Left lung (tissue), 14 donors: ENCODE measurements at places on chromosomes 4 and X. TPM values are rescaled to one million over a fixed set of nuclear protein-coding genes. Genes with fewer than 3 reads are reported as not detected.

DNA sequence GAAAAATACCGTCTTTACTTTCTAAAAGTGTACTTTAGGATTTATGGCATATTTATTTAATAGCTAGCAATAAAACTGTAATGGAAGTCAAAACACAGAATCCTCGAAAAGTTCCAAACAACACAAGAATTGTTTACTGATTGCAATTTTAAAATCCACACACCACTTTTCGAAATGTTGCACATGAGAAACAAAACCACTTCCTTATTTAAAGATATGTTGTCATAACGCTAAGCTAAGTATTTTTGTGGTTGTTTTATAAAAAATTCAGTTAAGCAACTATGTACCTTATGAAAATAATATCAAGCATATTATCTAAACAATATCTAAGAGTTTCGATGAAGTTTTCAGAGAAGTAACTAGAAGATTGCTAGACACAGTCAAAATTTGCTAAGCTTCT lies 344 bp downstream of the TMPRSS11D start:
- no peak for DNase-seq

DNA sequence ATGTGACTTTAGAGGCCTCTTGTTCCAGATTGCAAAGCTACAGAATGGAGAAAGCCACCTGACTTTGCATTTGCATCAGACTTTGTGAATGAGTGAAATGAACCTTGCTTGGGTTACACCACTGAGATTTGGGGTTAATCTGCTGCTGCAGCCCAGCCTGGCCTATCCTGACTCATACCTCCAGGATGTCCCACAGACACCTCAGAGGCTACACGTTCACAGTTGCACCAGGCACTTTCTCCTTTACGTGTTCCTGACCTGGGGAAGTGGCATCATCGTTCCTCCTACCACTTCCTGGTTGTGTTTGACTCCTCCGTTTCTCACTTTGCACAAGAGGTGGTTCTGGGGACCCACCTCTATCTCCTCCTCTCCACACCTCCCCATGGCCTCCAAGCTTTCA lies 9.2 kb upstream of the SORCS2 start:
- DNase-seq, result peak; percentile 1

DNA sequence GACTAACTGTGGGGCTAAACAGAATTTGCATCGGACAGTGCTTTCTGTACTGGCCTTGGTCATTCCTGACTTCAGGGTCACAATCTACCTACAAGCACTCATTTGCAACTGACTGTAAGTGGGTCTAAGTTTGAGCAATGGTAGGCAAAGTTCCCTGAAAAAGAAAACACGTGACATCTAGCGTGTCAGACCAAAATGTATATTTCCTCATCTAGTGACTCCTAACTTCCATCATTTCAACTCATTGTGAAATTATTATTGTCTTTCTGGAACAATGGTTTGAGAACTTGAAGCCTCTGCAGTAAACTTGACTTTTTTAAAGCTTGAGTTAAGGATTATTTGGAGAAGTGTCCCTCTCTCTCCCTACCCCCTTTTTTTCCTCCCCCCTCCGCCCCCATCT lies 113.6 kb downstream of the MID1 start:
- DNase-seq, result no peak

Gene GNPDA2
- total RNA-seq, result 12.1 TPM

Gene FGF5
- 0.05 TPM for total RNA-seq

Gene IDUA
- total RNA-seq, result 46.8 TPM

DNA sequence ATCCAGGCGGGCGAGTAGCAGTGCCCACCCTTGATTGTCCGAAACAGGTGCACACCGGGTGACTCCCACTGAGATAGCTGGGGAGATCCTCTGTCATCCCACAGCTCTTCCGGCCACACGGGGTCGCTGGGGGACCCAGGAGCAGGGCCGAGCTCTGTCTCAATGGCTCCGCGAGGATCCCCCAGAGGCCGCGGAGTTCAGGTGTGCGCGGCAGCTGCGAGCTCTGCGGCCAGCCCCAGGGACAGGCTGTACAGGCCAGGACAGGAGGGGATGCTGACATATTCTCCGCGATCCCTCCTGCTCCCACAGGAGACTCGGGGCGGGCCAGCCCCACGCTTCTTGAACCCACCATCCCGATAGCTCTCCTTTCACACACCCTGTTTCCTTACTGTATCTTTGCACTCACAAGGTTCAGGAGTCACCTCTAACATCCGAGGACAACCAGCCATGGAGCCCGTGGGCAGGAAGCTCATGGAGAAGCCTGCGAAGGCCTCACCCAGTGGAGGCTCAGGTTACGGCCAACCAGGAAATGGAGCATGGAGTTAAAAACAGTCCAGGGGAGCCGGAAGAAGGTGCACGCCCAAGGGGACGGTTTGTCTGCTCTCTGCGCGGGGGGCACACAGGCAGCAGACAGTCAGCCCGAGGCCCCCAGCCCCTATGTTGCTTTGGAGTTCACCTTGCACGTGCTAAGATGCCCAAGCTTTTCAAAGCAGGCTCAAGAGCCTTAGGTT lies 77.9 kb upstream of the AMELX start:
- DNase-seq, result no peak

Gene POLN
- total RNA-seq, result 3.3 TPM
